Stimulated activated CD8-positive, alpha-beta memory T cell treated with anti-CD3 and anti-CD28 coated beads, Interleukin-4, amount 100 ng/mL, for 1 hour (primary cell): ENCODE measurements at places on chromosomes 1 and 21.

DNA sequence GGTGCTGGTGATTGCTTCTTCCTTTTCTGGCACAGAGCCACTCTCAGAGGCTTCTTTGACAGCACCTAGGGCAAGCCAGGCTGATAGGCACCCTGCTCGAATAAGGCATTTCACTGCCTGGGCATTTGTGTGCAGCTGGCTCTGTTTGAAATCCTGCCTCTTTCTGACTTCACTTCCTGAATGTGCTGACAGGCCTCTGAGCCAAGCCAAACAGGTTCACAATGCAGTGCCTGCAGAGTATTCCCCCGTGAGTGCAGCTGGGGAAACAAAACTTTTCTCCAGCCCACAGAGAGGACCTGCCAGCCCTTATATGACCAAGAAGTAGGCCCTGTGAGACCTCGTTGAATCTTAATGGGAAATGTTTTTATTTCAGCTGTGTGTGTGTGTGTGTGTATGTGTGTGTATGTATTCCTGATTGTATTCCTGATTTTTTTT lies 10.4 kb downstream of the JUN start:
- DNase-seq, result no peak

DNA sequence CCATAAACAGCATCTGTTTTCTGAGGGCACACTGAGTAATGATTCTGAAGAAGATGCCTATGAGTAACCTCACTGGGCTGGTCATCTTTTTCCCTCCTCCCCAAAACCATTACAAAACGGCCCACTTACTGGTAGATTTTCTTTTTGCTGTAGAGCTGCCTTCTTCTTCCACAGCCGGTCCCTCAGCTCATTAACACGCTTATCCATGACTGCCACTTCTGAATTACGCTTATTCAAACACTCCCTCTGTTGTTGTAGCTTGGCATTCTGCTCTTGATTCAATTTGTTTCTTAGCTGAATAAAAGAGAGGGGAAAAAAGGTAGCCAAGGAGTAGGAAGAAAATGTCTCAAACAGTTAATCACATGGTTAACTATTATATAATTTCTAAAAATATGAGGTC lies 43.1 kb downstream of the TP53BP2 start:
- no peak for DNase-seq

- no peak for DNase-seq
Observed at GRCh38 chr1:20147846-20148570, 8.9 kb downstream of the PLA2G2F start.

DNA sequence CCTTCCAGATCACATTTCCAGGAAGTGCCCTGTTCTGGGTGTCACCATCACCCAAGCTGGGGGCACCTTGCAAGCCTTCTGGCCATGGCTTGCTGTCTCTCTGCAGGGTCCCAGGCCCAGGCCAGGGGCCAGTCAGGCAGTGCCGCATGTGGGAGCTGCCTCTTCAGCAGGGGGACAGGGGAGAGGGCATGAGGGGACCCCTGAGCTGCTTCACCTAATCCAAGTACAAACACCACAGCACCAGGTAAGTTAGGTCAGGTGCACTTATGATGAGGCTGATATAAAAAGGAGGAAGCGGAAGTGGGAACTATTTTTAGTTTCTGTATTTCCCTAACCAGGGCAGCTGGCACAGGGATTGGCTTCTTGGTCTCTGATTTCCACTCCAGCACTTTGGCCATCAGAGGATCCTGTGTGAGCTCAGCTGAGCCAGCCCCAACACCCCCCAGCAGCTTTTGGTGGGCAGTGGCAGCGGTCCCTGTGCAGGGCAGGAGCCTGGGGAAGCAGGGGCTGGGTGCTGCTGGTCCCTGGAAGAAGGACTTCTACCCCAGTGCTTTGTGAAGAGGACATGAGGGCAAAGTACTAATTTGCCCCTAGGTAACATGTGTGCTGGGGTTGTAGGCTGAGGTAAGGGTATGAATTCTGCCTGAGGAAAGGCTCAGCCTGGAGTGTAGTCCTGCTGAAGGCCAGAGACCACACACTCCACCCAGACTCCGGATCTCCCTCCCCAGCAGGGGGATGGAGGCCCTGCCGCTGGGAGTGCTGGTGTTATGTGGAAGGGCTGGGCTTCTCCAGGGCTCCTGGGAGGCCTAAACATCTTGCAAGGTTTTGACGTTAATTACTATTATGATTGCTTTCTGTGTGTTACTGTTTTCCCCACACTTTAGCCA lies 3.3 kb upstream of the PCBP3 start:
- DNase-seq, result no peak

- DNase-seq, result no peak
Observed at GRCh38 chr1:14634486-14634885, 36.0 kb downstream of the KAZN start.

GRCh38 chr1:8883491-8883890 lies 5.0 kb upstream of the ENO1 start:
- no peak for DNase-seq

- no peak for DNase-seq
Observed at GRCh38 chr1:209620487-209620884, 31.7 kb downstream of the LAMB3 start.

GRCh38 chr1:14334336-14335176 lies 263.9 kb upstream of the KAZN start:
- DNase-seq, result no peak

DNA sequence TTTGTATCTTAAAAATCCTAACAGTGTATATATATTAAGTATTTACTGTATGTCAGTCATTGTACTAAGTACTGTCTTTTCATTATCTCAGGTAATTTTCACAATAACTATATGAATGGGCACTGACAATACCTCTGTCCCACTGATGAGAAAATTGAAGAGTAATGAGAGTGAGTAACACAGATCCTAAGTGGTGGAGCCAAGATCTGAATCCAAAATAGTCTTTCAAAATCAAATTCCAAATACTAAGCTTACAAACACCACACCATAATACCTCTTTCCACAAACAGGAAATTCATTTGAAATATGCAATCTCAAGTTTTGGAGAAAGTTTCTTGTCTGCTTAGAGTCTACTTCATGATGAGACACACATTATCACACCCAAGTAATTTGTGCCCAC lies 105.9 kb upstream of the EDEM3 start:
- no peak for DNase-seq

- DNase-seq, result no peak
Observed at GRCh38 chr1:160168609-160169369, 17.4 kb downstream of the ATP1A4 start.

DNA sequence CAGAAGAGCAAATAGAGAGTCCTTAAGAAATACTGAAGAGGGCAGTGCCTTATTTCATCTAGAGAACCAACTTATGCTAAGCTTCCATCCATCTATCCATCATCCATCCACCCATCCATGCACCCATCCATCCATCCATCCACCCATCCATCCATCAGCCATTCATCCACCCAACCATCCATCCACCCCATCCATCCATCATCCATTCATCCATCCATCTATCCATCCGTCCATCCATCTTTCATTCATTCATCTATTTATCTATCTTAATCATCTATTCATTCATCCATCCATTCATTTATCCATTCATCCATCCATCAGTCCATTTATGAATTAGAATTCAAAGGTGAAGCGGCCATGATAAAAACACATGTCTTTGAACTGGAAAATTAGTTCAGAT lies 171.5 kb upstream of the FMN2 start:
- DNase-seq, result no peak
